Spinal cord (tissue), 10 donors: ENCODE measurements at places on chromosomes 4 and X. TPM values are rescaled to one million over a fixed set of nuclear protein-coding genes. Genes with fewer than 3 reads are reported as not detected.

GRCh38 chr4:147639388-147639787 lies 22.2 kb downstream of the TMEM184C start:
- H3K4me1 ChIP-seq, result no peaks in the 10 kb centered on the region
- no peak overlapping the region for H3K27ac ChIP-seq
- H3K36me3 ChIP-seq, result peaks cover 13% of the 10 kb centered on the region
- no peak for DNase-seq
- no peaks in the 10 kb centered on the region for H3K27me3 ChIP-seq
- H3K4me3 ChIP-seq, result no peak overlapping the region

GRCh38 chr4:15398001-15398400 lies 29.8 kb upstream of the C1QTNF7 start:
- H3K27me3 ChIP-seq, result no peaks in the 10 kb centered on the region
- H3K4me1 ChIP-seq, result no peaks in the 10 kb centered on the region
- H3K36me3 ChIP-seq, result no peaks in the 10 kb centered on the region
- no peak overlapping the region for H3K4me3 ChIP-seq
- DNase-seq, result no peak

GRCh38 chrX:20965270-20966044 lies 408.8 kb upstream of the CNKSR2 start:
- H3K4me1 ChIP-seq, result no peaks in the 10 kb centered on the region
- no peak overlapping the region for H3K27ac ChIP-seq
- H3K27me3 ChIP-seq, result no peaks in the 10 kb centered on the region
- H3K36me3 ChIP-seq, result no peaks in the 10 kb centered on the region

DNA sequence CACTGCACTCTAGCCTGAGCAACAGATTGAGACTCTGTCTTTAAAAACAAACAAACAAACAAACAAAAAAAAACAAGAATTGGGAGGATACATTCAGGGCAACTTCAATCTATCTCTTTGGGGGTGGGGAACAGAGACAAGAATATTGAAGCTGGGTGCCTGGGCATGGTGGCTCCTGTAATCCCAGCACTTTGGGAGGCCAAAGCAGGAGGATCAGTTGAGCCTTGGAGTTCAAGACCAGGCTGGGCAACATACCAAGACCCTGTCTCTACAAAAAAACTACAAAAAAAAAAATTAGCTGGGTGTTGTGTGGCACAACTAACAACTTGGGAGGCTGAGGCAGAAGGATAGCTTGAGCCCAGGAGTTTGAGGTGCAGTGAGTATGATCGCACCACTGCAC lies 1.2 kb downstream of the LETM1 start:
- H3K36me3 ChIP-seq, result peaks cover 14% of the 10 kb centered on the region
- H3K4me3 ChIP-seq, result peak overlapping the region; percentile 65
- no peaks in the 10 kb centered on the region for H3K27me3 ChIP-seq
- H3K27ac ChIP-seq, result no peak overlapping the region

DNA sequence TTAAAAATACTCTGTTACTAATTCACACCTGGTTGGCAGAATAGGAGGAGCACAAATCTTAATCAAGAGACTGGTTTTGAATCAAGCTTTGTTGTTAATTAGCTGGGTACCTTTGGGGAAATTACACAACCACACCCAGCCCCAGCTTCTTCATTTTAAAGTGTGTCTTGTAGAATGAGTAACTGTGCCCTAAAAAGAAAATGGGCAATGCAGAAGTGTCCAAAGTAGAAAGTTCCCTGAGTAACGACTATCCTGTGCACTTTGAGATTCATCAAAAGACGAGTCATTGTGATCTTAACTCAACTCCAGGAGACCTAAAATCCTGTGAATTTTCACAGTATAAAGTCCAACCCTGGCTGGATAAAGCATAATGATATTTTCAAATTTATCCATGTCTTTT lies 792.3 kb upstream of the HS3ST1 start:
- no peaks in the 10 kb centered on the region for H3K27me3 ChIP-seq
- H3K36me3 ChIP-seq, result no peaks in the 10 kb centered on the region
- H3K4me3 ChIP-seq, result no peak overlapping the region
- no peak for DNase-seq
- H3K4me1 ChIP-seq, result no peaks in the 10 kb centered on the region

DNA sequence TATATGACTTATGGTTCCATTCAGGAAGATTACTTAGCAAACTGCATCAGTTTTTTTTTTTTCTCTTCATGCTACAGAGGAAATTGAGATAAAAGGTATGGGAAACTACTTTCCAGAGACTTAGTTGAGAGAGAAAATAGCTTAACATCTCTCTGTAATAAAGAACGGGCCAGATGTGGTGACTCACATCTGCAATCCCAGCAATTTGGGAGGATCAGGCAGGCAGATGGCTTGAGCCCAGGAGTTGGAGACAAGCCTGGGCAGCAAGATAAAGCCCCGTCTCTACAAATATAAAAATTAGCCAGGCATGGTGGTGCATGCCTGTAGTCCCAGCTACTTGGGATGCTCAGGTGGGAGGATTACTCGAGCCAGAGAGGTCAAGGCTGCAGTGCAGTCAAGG lies 271.2 kb upstream of the TENM3 start:
- DNase-seq, result no peak
- H3K27ac ChIP-seq, result no peak overlapping the region
- no peak overlapping the region for H3K4me3 ChIP-seq
- no peaks in the 10 kb centered on the region for H3K4me1 ChIP-seq
- H3K36me3 ChIP-seq, result no peaks in the 10 kb centered on the region

DNA sequence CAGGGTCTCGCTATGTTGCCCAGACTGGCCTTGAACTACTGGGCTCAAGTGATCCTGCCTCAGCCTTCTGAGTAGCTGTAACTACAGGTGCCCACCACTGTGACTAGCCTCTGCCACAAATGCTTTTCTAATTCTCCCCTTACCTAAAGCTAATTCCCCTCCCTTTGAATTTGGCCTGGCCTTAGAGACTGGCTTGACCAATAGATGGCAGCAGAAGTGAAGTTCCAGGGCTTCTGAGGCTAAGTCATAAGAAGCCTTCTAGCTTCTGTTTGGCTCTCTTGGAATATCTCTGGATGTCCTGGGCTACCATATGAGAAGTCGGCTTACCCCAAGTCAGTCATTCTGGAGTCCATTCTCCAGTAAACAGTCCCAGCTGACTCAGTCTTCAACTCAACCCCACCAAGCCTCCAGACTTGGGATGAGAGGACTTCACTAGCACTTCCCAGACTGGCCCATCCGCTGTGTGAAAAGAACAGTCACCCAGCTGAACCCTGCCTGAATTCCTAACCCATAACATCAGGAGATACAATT lies 61.0 kb downstream of the HPRT1 start:
- H3K36me3 ChIP-seq, result no peaks in the 10 kb centered on the region
- no peak overlapping the region for H3K27ac ChIP-seq
- H3K27me3 ChIP-seq, result no peaks in the 10 kb centered on the region

DNA sequence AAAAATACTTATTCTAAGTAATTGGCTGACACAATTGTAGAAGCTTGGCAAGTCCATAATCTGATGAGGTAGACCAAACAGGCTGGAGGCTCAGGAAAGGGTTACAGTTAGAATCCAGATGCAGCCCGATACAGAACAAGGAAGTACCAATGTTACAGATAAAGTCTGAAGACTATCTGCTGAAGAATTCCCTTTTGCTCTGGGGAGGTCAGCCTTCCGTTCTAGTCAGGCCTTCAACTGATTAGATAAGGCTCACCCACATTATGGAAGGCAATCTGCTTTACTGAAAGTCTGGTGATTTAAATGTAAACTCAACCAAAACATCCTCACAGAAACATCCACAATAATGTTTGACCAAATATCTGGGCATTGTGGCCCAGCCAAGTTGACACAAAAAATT lies 7.4 kb upstream of the DYNLT3 start:
- no peaks in the 10 kb centered on the region for H3K36me3 ChIP-seq
- no peak overlapping the region for H3K27ac ChIP-seq

GRCh38 chrX:42022158-42022557 lies 98.8 kb upstream of the CASK start:
- DNase-seq, result no peak
- H3K27ac ChIP-seq, result no peak overlapping the region
- no peaks in the 10 kb centered on the region for H3K4me1 ChIP-seq
- no peak overlapping the region for H3K4me3 ChIP-seq
- no peaks in the 10 kb centered on the region for H3K27me3 ChIP-seq

- no peak for DNase-seq
- H3K27ac ChIP-seq, result no peak overlapping the region
- no peak overlapping the region for H3K4me3 ChIP-seq
- no peaks in the 10 kb centered on the region for H3K36me3 ChIP-seq
- H3K4me1 ChIP-seq, result peaks cover 9% of the 10 kb centered on the region
Measured at GRCh38 chr4:154630324-154630723, 17.9 kb upstream of the FGG start.

DNA sequence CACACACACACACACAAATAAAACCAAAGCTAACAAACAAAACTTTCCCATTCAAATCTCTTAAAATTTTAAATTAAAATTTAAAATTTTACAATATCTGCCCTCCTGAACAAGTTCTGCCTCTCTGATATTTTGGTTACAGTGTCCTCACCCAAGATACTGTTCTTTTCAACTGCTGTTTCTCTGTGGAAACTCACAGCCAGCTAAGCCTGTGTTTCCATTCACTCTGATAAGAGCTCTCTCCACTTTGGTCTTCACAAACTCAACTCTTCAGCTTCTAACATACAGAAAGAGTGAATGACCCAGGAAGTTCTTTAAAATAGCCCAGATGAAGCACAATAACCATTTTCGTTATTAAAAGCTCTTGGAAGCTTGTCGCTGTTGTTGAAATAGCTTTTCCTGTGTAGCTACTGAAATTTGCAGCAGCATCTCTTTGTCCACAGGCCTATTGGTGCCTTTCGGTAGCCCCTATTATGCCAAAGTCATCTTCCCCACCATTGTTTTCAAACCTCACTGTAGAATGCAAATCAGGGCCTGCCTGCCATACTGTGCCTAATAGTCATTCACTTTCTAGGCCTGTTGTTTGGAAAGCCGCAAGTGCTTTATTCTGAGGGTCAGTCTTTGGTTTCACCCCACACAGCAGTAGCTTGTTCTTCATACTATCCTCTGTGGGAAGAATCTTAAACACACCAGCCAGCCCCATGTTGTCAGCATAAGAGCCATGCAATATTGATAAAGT lies 19.4 kb downstream of the INPP4B start:
- H3K27me3 ChIP-seq, result no peaks in the 10 kb centered on the region
- no peaks in the 10 kb centered on the region for H3K36me3 ChIP-seq
- no peak overlapping the region for H3K4me3 ChIP-seq
- no peak for DNase-seq
- no peaks in the 10 kb centered on the region for H3K4me1 ChIP-seq

DNA sequence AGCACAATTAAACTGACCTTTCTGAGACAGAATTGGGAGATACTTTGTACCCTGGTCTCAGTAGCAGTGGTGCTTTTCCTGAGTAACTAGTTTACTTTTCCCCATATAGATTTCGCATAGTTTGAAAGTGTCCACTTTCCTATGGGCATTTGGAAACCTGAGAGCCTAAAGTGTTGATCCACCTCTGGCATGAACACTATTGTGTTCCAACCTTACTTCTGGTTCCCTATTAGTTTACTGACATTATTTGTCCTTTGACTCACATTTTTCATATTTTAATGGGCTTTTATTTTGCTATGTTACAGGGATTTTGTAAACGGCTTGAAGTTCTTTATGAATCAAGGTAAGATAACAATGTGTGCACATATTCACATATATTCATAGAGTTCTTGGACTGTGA lies 103.7 kb downstream of the CBLL2 start:
- H3K4me1 ChIP-seq, result no peaks in the 10 kb centered on the region
- H3K36me3 ChIP-seq, result no peaks in the 10 kb centered on the region
- no peak overlapping the region for H3K4me3 ChIP-seq
- H3K27me3 ChIP-seq, result peaks cover 2% of the 10 kb centered on the region

DNA sequence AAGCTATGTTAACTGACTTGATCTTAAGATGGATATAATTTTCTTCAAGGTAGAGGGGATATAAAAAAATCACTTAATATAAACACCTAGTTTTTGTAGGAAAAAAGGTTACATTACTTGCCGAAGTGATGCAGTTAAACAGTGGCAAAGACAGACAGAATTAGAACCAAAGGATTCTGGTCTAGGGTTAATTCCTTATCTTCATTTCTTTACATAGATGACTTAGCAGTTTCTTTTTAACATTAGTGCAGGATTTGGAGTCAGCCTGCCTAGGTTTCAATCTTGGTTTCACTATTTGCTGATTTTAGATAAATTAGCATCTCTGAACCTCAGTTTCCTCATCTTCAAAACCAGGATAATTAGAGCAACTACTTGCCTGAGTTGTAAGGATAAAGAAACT lies 14.3 kb downstream of the ZAR1 start:
- no peaks in the 10 kb centered on the region for H3K4me1 ChIP-seq
- H3K27me3 ChIP-seq, result no peaks in the 10 kb centered on the region
- DNase-seq, result no peak
- H3K4me3 ChIP-seq, result no peak overlapping the region
- H3K27ac ChIP-seq, result no peak overlapping the region

DNA sequence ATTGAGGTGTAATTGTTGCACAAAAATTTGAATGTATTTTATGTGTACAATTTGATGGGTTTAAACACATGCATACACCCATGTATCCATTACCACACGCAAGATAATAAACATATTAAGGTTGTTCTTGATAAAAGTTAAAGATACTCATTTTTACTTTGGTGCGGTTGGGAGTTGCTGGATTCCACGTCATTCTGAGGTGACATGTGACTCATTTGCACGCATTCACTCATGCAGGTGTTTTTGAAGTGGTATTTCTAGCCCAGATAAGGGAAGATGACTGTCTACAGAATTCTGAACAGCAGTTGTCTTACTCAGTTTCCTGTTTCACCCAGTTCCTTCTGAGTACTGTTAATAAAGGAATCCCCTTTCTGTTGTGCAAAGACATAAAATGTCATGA lies 142.0 kb downstream of the RTL3 start:
- no peaks in the 10 kb centered on the region for H3K36me3 ChIP-seq
- no peaks in the 10 kb centered on the region for H3K27me3 ChIP-seq
- no peak overlapping the region for H3K4me3 ChIP-seq
- no peak overlapping the region for H3K27ac ChIP-seq
- DNase-seq, result no peak
- H3K4me1 ChIP-seq, result no peaks in the 10 kb centered on the region

DNA sequence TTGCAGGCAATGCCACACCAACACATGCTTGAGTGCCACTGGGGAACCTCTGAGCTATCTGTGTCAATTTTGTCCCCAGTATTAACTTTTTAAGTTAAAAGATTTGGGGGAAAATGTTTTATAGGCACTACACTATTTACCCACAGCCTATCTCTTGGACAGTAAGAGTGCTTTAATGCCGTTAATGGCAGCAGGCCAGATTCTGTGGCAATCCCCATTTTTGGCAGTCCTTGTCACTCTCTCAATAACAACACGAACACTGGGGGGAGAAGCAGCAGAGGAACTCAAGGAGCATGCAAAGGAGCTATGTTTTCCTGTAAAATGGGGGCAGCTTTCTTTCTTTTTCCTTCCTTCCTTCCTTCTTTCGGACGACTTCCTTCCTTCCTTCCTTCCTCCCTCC lies 168.6 kb downstream of the NSUN7 start:
- no peaks in the 10 kb centered on the region for H3K27me3 ChIP-seq
- peak; percentile 62 for DNase-seq
- H3K4me3 ChIP-seq, result no peak overlapping the region
- no peak overlapping the region for H3K27ac ChIP-seq

- no peaks in the 10 kb centered on the region for H3K27me3 ChIP-seq
- no peaks in the 10 kb centered on the region for H3K36me3 ChIP-seq
- no peak for DNase-seq
Measured at GRCh38 chr4:40576651-40577480, 52.8 kb downstream of the RBM47 start.

GRCh38 chr4:85738721-85739120 lies 263.8 kb downstream of the ARHGAP24 start:
- H3K4me1 ChIP-seq, result no peaks in the 10 kb centered on the region
- H3K27ac ChIP-seq, result no peak overlapping the region
- H3K4me3 ChIP-seq, result no peak overlapping the region
- H3K36me3 ChIP-seq, result no peaks in the 10 kb centered on the region

Gene ARHGEF6
- 53.3 TPM for polyA plus RNA-seq

Gene UGT2B15
- not detected for polyA plus RNA-seq

Gene RIPPLY1
- polyA plus RNA-seq, result not detected

Gene TLR10
- 2.7 TPM for polyA plus RNA-seq

Gene AKAP4
- not detected for polyA plus RNA-seq

Gene ADGRA3
- polyA plus RNA-seq, result 33.9 TPM

Gene PDGFRA
- 82.6 TPM for polyA plus RNA-seq

Gene C4orf51
- polyA plus RNA-seq, result not detected
